SK-N-SH (cell line): ENCODE measurements at places on chromosomes 4 and X. TPM values are rescaled to one million over a fixed set of nuclear protein-coding genes. Genes with fewer than 3 reads are reported as not detected.
A peak's percentile ranks its signal among the peaks of the same experiment; 100 is the strongest.

SH2D1A gene
- polyA plus RNA-seq: not detected in 2 replicates

DNA sequence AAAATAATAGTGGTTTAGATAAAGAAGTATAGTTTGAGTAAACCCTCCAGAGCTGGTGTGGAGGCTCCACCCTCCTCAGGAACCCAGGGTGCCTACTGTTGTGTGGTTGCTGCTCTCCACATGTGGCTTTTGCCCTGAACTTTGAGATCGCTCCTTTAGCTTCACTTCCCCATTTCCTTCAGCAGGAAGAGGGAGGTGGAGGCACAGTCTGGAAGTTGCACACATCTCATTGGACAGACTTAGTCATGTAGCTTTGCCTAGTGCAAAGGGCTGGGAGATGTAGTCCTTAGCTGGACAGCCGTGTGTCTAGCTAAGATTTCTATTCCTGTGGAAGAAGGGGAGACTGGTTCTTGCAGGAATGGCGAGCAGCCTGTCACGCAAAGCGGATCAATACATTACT lies 37.9 kb downstream of the RGS12 start:
- no peak overlapping the region for H3K4me3 ChIP-seq
- H3K36me3 ChIP-seq: peaks cover under 1% of the 10 kb centered on the region
- no peaks in the 10 kb centered on the region for H3K4me1 ChIP-seq

- DNase-seq: no peak
- H3K36me3 ChIP-seq: peaks cover 42% of the 10 kb centered on the region
- H3K4me3 ChIP-seq: no peak overlapping the region
- H3K27ac ChIP-seq: 0 out of 2 replicates have a peak overlapping the region, but pooled peaks have one; percentile 5
These were observed 3.6 kb downstream of the DCK start for GRCh38 chr4:70997036-70997435.

SLC25A53 gene
- polyA plus RNA-seq: 5.6 and 5.9 TPM in 2 replicates

CSAG2 gene
- not detected in 2 replicates for polyA plus RNA-seq

GRCh38 chr4:149398993-149399392 lies 416.6 kb downstream of the IQCM start:
- H3K27me3 ChIP-seq: peaks cover 3% of the 10 kb centered on the region; the same call in 1 of the 2 replicates
- no peaks in the 10 kb centered on the region; the same call in 1 of the 2 replicates for H3K4me1 ChIP-seq
- H3K27ac ChIP-seq: no peak overlapping the region
- no peak overlapping the region for H3K4me3 ChIP-seq
- no peaks in the 10 kb centered on the region for H3K36me3 ChIP-seq

DNA sequence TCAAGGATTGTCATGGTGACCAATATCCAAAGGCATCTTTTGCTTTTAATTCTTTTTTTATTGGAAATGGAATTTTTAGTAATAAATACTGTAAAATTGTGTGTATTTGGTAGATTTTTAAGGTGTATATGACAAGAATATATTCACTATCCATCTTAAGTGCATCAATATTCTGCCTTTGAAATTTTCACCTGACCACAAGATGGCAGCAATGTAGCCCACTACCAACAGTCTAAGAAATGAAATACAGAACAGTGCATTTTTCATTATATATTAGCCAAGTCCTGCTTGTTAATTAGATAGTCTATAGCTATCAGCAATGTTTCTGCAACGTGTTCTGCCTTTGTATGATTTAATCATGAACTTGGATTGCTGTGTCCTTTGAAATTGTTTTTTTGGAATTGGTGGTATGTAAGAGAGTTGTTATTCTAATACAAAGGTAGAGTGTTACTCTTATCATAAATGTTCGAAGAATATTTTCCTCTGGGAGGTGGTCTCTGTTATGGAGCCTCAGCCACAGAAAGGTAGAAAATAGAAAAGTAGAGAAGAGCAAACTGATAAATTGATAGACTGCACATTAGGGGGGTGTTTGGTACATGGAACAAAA lies 38.2 kb downstream of the HPGDS start:
- peak; percentile 29 for DNase-seq
- no peak overlapping the region; the same call in 1 of the 2 replicates for H3K4me3 ChIP-seq
- H3K36me3 ChIP-seq: no peaks in the 10 kb centered on the region
- no peaks in the 10 kb centered on the region for H3K27me3 ChIP-seq
- H3K27ac ChIP-seq: no peak overlapping the region

CT45A5 gene
- not detected in 2 replicates for polyA plus RNA-seq

DNA sequence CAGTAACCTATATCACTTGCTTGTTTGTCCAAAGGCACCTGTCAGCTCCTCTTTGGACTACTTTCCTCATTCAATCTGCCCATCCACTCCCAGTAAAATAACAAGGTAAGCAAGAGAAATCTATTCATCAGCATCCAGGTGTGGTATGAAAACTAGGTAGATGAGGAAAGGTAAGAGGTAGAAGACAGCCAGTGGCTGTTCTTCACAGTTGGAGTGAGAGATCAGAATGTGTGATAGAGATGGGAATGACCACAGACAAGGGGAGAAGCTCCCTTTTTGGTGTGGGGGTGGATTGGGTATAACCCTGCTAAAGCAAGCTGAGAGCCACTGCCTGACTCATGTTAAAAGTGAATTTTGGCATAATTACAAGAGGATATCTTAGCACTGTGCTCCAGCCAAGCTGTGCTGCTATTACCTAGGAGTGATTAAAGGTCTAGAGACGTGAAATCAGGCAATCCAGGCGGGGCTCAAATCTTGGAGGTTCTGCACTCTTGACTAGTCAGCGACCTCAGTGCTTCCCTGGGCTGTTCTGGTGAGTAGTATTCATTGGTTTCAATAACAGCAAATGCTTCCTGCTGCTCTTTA lies 28.1 kb upstream of the RASL11B start:
- no peaks in the 10 kb centered on the region for H3K4me1 ChIP-seq
- no peak overlapping the region for H3K27ac ChIP-seq
- no peaks in the 10 kb centered on the region for H3K36me3 ChIP-seq
- no peak for DNase-seq

GRCh38 chr4:5134620-5135019 lies 83.3 kb downstream of the STK32B start:
- H3K27ac ChIP-seq: no peak overlapping the region
- H3K27me3 ChIP-seq: peaks cover 9% of the 10 kb centered on the region; the same call in 1 of the 2 replicates
- no peaks in the 10 kb centered on the region for H3K4me1 ChIP-seq

DNA sequence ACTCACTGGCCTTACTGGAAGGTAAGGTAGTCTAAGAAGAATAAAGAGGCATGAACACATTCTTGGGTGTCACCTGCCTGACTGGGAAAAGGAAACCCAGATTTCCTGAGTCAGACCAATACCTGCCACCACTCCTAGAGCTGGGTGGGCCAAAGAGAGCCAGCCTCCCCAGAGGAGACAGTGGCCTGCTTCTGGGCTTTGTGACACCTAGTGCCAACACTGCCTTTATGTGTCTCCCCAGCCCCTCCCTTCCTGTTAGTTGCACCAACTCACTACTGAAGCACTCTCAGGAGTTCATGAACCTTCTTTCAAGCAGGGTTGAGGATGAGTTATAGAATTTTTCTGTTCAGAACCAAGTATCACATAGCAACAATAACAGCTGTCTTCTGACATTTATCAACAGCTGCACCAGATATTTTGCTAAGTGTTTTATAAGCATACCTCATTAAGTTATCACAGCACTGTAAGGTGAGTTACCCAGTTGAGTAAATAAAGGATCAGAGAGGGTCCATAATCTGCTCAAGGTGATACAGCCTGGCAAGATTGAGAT lies 77.6 kb upstream of the ETNPPL start:
- no peak for DNase-seq
- no peaks in the 10 kb centered on the region for H3K27me3 ChIP-seq
- no peaks in the 10 kb centered on the region for H3K4me1 ChIP-seq
- no peak overlapping the region for H3K4me3 ChIP-seq
- no peak overlapping the region for H3K27ac ChIP-seq

HELT gene
- not detected in 2 replicates for polyA plus RNA-seq

RELL1 gene
- 4.0 and 4.5 TPM in 2 replicates for polyA plus RNA-seq

- H3K36me3 ChIP-seq: peaks cover 24% of the 10 kb centered on the region; the same call in 1 of the 2 replicates
- H3K4me3 ChIP-seq: no peak overlapping the region
- no peaks in the 10 kb centered on the region for H3K27me3 ChIP-seq
- H3K27ac ChIP-seq: no peak overlapping the region
These were observed 64.1 kb downstream of the ZNF81 start for GRCh38 chrX:47900833-47901232.

- H3K4me3 ChIP-seq: no peak overlapping the region
- no peak for DNase-seq
- no peaks in the 10 kb centered on the region for H3K4me1 ChIP-seq
- no peaks in the 10 kb centered on the region for H3K27me3 ChIP-seq
These were observed 220.7 kb downstream of the TACR3 start for GRCh38 chr4:103499094-103499493.

MAOB gene
- 0.92 and 0.93 TPM in 2 replicates for polyA plus RNA-seq

SAGE1 gene
- polyA plus RNA-seq: not detected in 2 replicates

GRCh38 chr4:53863158-53863557 lies 201.2 kb downstream of the CHIC2 start:
- no peak for DNase-seq
- no peaks in the 10 kb centered on the region for H3K27me3 ChIP-seq
- peak overlapping the region; percentile 78; the same call in 1 of the 2 replicates for H3K27ac ChIP-seq
- H3K4me3 ChIP-seq: no peak overlapping the region
- H3K4me1 ChIP-seq: peaks cover 21% of the 10 kb centered on the region
- H3K36me3 ChIP-seq: no peaks in the 10 kb centered on the region

CCDC120 gene
- 1.6 and 2.1 TPM in 2 replicates for polyA plus RNA-seq

PRR32 gene
- not detected in 2 replicates for polyA plus RNA-seq

ACSL4 gene
- 17.5 and 18.1 TPM in 2 replicates for polyA plus RNA-seq

- peaks cover 5% of the 10 kb centered on the region for H3K4me1 ChIP-seq
- no peak overlapping the region for H3K4me3 ChIP-seq
- DNase-seq: no peak
These were observed 83.9 kb downstream of the AFF1 start for GRCh38 chr4:87018753-87019152.

- no peaks in the 10 kb centered on the region for H3K27me3 ChIP-seq
- no peak for DNase-seq
These were observed 2.8 kb downstream of the TBC1D14 start for GRCh38 chr4:6912441-6912840.

DNA sequence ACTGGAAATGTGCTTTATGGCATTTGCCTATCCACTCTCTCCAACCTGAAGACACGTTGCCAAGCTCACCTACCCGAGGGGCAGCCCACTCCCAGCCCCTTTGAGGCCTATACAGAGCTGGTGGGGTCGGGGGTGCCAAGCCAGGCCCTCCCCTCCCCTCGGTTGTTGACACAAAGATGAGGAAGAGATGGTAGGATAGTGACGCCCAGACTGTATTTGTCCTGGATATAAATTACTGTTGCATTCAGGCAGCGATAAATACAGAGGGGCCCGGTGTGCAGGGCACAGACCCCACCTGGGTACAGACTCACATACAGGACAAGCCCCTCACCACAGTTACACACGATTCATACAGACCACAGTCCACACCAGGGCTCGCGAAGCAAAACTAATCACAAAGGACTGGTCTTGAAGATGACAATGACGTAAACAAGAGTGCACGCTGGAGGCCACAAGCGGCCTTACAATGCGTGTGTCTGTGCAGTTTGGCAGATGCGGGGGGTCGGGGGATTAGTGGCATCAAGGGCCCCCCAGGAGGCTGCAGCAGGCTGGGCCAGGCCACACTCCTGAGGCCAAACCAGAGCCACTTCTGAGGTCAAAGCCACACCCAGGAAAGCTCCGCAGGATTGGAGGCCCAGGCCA lies 14.6 kb downstream of the DGKQ start:
- H3K4me1 ChIP-seq: no peaks in the 10 kb centered on the region
- peak; percentile 15 for DNase-seq
- H3K27ac ChIP-seq: no peak overlapping the region
- H3K4me3 ChIP-seq: no peak overlapping the region
- peaks cover 44% of the 10 kb centered on the region; the same call in 1 of the 2 replicates for H3K36me3 ChIP-seq
- no peaks in the 10 kb centered on the region for H3K27me3 ChIP-seq

UGT8 gene
- not detected in 2 replicates for polyA plus RNA-seq

TAB3 gene
- polyA plus RNA-seq: 9.2 and 13.1 TPM in 2 replicates

RPL9 gene
- polyA plus RNA-seq: 1,564 and 2,425 TPM in 2 replicates

- H3K27ac ChIP-seq: no peak overlapping the region
- no peaks in the 10 kb centered on the region for H3K36me3 ChIP-seq
- H3K27me3 ChIP-seq: peaks cover 39% of the 10 kb centered on the region
- no peak overlapping the region for H3K4me3 ChIP-seq
These were observed 5.4 kb upstream of the TBC1D1 start for GRCh38 chr4:37885496-37885895.

GPR119 gene
- polyA plus RNA-seq: not detected in 2 replicates

GRCh38 chrX:29419774-29420553 lies 795.4 kb upstream of the MAGEB2 start:
- no peak overlapping the region for H3K4me3 ChIP-seq
- H3K27me3 ChIP-seq: no peaks in the 10 kb centered on the region
- H3K27ac ChIP-seq: no peak overlapping the region
- no peaks in the 10 kb centered on the region for H3K4me1 ChIP-seq

TMEM154 gene
- polyA plus RNA-seq: 0.58 and 0.62 TPM in 2 replicates

GRCh38 chr4:6608758-6609414 lies 31.6 kb upstream of the MRFAP1 start:
- no peak overlapping the region for H3K27ac ChIP-seq
- H3K4me1 ChIP-seq: no peaks in the 10 kb centered on the region
- H3K4me3 ChIP-seq: no peak overlapping the region
- no peaks in the 10 kb centered on the region for H3K27me3 ChIP-seq
- H3K36me3 ChIP-seq: peaks cover 21% of the 10 kb centered on the region

DNA sequence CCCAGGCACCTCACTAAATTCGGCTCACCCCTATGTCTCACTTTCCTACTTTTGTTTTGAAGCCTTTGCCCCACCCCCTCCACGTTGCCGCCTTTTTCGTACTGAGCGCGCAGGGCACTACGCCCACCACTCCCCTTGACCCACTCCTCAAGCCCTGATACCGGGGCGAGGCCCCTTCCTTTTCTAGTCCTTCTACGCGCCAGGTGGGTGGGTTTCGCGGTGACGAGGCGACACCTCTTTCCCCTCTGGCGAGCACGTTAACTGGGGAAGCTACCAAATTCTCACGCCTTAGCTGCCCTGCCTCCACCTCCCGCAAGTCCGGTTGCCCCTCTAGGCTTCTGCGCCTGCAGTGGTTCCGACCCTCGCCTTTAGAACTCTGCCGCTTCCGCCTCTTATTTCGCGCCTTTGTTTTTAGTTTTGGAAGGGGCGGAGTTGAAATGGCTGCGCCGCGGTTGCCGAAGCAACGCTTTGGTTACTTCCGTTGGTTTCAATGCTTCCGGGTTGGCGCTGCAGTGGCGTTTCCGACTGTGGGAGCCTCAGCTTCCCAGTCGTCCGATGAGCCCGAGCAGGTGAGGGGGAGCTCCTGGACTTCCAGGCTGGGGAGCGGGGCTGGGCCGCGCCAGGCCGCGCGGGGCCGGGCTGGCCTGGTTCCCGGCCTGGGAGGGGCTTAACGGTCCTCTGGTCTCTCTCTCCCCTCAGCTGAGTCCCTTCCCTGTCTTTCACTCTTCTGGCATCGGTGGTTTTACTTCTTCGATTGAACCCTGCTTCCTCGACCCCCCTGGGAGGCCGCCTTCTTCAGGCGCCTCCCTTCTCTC lies at the start of gene SLC25A14:
TSS of gene SLC25A14 (plus strand) at position 512 of the 815 bp plus-strand sequence. CDS start 360 bp downstream, outside the sequence.
- peak within 1 kb of the TSS; percentile 67 for H3K4me3 ChIP-seq
- H3K27me3 ChIP-seq: no peaks in the 10 kb centered on the region; the same call in 1 of the 2 replicates
- peak; percentile 74 for DNase-seq
- no peaks in the 10 kb centered on the region for H3K4me1 ChIP-seq

CTAG1B gene
- not detected in 2 replicates for polyA plus RNA-seq

GRCh38 chr4:24973404-24973746 lies 57.4 kb downstream of the LGI2 start:
- DNase-seq: no peak
- H3K27ac ChIP-seq: no peak overlapping the region
- no peaks in the 10 kb centered on the region for H3K36me3 ChIP-seq
- H3K27me3 ChIP-seq: no peaks in the 10 kb centered on the region; the same call in 1 of the 2 replicates
- no peak overlapping the region for H3K4me3 ChIP-seq
- no peaks in the 10 kb centered on the region for H3K4me1 ChIP-seq
